Activated CD8-positive, alpha-beta memory T cell treated with anti-CD3 and anti-CD28 coated beads for 24 hours (primary cell): ENCODE measurements at places on chromosomes 11 and 22.

- peak; percentile 69 for DNase-seq
Measured at GRCh38 chr22:25172153-25172552, 27.5 kb upstream of the CRYBB3 start.

- DNase-seq: no peak
Measured at GRCh38 chr22:43830931-43831560, 18.9 kb upstream of the EFCAB6 start.

DNA sequence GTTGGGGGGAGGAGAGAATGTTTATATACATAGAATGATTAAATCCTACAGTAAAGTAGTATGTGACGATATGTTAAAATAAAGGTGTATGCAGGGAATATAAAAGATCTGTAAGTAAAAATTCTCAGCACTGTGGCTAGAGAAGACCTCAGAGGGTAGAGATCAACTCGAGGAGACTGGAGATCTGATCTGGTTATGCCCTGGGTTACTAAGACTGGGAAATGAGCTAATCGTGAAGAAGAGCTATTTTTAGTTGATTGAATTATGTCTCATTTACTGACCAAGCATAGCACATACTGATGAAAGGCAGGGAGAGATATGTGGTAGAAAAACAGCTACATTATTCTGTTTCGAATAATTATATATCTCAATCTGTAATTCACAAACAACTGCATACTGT is 42.8 kb upstream of the ALKBH3 start:
- DNase-seq: no peak

GRCh38 chr11:1461826-1462697 is 24.5 kb downstream of the MOB2 start:
- DNase-seq: no peak

GRCh38 chr22:46346680-46347405 is 11.3 kb downstream of the TRMU start:
- DNase-seq: no peak

DNA sequence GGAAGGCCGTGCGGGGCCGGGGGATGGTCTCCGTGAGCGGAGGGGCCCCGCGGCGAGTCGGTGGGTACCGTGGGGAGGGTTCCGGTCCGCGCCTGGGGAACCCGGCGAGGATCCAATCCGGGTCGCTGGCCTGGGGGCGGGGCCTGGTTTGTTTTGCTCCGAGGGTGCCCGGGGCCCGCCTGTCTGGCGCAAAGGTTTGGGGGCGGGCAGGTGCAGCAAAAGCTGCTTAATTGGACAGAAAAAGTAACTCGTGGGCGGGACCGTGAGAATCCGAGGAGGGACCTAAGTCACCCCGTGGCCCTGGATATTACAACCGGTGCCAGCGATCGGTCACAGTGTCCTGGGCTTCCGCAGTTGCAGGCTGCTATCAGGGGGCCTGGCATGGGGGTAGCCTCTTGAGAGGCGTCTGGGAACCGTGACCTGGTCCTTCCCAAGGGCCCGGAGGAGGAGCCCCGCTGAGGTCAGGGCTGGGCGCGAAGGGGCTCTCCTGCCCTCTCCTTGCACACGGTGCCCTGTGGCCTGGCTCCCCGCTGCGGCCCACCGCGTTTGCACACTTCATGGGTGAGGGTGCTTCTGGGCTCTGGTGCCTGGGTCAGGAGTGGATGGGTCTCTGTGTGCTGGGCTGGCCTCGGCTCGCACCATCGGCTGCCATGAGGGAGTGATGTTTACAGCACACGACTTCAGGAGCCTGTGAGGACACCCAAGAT is 1.4 kb downstream of the PNPLA2 start:
- peak; percentile 94 for DNase-seq

DNA sequence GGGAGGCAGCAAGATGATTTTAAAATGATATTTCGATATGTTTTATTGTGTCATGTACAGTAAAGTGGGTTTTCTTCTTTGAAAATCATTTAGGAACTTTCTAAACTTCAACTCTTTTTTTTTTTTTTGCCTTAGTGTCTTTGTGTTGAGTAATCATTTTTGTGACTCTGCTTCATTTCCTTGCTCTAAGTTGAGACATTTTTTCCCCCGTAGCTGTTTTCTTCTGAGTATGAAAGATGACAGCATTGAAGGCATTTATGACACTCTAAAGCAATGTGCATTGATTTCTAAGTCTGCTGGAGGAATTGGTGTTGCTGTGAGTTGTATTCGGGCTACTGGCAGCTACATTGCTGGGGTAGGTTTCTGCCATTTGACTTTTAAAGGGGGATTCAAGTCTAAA is 23.5 kb downstream of the RRM1 start:
- no peak for DNase-seq

DNA sequence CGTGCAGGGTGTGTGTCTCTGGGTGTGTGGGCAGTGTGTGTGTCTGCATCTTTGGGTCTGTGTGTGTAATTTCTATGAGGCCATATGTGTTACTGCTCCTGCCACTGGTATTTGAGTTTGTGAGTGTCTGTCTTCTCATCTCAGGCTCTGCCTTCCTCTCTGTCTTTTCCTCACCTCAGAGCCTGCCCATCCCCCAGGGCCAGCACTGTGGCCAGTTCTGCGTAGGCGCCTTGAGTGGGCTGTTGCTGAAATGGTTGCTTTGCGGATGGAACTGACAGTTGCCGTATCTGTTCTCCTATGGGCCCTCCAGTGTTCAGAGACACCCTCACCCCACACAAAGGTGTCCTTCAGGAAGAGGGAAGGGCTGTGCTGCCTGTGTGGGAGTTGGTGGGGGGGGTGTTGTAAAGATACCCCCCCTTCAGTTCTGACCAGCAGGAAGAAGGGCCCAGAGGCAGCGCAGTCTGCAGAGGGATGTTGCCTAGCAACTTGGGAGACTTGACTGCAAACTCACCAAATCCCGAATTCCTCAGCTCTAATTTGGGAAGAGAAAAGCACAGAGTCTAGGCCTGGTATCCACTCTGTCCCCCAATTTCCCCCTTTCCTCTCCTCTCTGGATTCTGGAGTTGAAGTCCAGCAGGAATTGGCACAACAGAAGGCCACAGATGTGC is 2.0 kb upstream of the NRGN start:
- DNase-seq: no peak

DNA sequence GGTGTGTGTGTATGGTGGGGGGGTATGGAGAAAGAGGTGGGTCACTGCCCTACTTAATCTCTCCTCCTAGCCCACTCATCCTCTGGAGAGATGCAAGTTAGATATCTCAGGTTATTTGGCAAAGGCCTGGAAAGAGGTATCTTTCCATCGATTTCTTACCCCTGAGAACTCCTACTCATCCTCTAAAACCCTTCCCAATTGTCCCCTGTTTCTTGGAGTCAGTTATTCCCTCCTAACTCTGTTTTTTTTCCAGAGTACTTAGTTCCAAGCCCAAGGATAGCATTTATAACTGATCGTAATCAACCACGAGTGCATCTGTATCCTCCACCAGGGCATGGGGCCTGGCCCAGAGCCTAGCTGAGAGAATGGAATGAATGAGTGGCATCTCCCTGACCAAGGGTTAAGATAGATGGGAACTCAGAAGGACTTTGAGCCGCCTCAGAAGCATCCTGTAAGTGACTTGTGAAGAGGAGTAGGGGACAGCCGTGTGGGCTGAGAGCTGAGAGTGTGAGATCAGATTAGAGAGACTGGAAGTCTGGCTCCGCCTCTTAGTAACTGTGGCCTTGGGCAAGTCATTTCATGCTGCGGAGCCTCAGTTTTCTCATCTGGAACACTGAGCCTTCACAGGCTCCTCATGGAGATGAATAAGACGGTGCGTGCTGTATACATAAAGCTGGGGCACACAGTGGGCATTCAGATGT is 16.2 kb downstream of the CD6 start:
- DNase-seq: peak; percentile 76

GRCh38 chr22:37777122-37777687 is 30.5 kb upstream of the GCAT start:
- no peak for DNase-seq

GRCh38 chr11:9601876-9602199 is 28.4 kb downstream of the WEE1 start:
- DNase-seq: no peak

DNA sequence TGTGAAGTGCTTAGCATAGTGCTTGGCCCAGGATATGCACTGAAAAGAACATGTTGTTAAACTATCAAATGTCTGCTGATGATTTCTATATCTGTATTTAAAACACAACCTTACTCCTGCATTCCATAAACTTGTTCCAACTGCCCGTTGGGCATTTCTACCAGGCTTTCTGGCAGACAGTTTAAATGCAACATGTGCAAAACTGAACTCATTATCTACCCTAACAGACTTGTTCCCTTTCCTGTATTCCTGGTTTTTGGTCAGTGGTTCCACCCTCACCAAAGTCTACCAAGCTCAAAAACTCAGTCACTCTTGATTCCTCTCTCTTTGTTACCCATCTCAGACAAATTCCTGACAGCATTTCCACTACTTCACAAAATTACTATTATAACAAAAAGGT is 6.5 kb upstream of the RAB38 start:
- DNase-seq: no peak

DNA sequence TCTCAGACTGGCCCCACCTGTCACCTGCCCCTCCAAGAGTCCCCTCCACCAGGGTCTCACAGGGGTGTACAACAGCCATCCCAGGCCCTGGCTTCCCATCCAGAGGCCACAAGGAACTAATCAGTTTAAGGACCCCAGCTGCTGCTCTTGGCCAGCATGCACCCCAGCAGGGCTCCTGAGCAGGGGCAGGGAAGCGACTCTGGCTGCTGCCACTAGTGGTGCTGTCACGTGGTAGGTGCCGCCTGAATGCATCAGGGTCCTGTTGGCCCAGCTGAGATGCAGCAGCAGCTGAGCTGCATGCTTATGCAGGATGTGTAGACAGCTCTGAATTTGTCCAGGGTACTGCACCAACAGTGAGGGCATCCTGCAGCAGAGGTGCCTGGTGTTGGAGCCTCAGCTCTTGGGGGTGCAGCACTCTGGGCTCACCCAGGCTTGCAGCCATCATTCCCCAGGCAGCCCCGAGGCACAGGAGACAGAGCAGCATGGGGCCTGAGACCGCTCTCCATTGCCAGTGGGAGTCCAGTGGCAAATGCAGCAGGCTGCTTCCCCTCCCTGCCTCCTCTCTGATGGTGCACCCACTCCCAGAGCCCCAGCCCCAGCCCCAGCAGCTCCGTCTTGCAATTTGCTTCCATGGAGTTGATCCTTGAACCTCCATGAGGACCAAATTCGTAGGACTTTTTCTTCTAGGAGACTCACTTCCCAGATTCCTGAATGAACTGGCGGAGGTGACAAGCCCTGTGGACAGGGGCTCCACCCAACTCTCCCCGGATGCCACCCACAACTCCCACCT is 98.7 kb downstream of the MPPED1 start:
- no peak for DNase-seq

GRCh38 chr11:132535830-132536229 is 996.5 kb downstream of the OPCML start:
- no peak for DNase-seq
